ENCODE measurements at places on chromosomes 2 and 18.

DNA sequence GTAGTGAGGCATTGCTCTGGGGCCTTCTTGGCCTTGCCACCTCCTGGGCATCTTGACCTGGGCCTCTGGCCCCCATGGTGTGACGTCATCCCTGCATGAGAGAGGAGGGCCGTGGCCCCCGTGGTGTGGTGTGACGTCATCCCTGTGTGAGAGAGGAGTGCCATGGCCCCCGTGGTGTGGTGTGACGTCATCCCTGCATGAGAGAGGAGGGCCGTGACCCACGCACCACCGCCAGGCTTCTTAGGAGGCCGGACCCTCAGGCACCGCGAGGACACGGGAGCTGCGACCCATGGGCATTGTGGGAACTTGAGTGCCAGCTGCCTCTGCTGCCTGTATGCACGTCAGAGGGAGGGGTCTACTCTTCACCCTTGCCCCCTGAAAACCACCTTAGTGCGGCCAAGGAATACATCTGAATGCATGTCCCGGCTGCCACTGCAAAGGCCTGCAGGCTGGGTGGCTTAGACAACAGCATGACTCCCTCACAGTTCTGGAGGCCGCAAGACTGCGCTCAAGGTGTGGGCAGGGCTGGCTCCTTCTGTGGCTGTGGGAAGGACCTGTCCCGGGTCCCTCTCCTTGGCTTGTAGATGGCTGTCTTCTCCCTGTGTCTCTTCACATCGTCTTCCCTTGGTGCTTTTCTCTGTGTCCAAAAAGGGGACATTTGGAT, 20.8 kb upstream of the OTOS start:
- no peak for DNase-seq

GRCh38 chr2:127511090-127511695, 15.1 kb downstream of the IWS1 start:
- DNase-seq: no peak

DNA sequence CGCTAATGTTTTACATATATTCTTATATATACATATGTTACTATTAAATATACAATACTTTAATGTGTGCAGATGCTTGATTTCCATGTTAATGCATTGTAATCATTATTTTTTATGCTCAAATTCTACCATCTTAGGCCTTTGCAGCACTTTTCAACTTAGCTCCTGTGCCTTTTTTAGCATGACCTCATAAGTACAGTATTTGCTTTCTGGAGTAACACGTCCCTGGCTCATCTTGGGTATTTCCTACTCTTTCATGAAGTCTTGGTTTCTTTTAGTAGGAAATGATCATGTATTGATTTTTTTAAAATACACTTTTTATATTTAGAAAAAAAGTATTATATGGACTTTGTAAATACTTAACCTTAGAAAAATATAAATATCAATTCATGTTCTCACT, 36.5 kb downstream of the CAB39 start:
- no peak for DNase-seq

DNA sequence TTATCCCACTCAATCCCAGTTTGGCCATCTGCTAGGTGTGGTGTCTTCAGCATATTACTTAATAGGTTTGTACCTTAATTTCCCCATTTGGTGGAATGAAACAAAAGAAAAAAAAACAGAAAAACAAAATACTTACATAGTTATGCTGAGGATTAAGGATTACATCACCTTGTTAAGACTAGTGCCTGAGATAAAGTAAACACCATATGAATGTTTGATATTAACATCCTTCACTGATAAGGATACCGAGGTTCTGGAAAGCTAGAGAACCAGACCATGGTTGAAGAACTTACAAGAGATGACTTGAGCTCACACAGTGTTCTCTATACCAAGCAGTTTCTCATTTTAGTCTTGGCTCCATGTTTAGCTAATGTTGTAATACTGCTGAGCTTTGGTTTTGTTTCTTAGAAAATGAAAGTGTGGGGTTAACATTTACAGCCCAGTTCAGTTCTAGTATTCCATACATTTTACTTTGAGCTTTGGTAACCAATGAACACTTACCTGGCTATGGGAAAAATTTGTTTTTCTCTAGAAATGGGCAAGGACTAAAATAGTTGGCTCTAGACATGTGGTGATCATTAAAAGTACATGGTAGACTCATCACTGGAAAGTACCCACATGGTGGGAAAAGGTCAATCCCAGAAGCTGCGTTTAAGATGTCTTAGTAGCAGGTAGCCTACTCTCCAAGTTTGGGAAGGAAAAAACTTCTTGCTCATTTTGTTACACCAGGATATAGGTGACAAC, 5.8 kb upstream of the GPD2 start:
- DNase-seq: no peak

GRCh38 chr2:119929537-119929936, 83.3 kb upstream of the EPB41L5 start:
- DNase-seq: no peak

DNA sequence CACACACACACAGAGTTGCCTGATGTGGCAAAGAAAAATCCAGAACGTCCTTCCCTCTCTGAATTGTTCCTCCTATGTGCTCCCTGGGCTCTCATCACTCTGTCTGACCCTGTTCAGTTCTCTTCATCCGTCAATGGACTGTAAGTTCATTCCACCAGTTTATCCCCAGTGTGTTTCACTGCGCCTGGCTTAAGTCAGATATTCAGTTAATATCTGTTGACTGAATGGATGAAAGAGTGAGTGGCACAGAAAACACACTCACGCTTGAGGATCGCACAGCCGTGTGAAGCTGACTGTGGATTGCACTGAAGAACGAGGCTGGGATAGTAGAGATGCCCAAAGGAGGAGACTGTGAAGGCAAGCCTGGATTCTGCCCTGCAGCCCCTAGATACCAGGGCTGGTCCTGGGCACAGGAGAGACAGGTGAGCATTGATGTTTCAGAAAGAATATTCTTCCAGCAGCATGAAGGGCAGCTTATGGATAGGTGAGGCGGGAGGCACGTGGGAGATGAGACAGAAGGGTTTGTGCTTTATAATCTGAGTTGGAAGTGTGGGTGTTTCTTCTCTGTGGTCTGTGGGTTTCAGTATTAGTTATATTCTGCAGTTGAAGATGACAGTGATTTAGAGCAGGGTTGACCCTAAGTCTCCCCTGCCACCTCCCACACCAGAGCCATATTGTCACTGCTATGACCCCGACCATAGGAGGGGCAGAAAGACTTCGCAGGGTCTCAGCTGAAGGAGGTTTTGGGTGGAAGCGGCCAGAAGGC, 129.9 kb downstream of the SOCS6 start:
- DNase-seq: no peak

DNA sequence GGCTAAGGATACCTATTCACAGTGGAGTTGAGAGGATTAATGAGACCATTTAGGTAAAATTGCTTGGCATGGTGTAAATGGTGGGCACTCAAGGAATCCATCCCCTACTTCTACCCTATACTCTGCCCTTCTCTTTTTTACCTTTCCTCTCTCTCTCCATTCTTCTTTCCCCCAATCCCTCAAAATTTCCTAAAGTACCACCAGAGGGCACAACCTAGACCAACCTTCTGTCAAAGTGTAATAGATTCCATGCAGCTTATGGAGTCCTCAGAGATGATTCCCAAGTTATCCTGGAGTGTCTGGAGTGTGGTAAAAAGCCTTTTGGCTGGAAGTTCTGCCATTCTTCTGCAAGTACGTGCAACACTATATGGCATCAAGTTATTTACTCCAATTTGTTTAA, 33.0 kb upstream of the CCDC195 start:
- DNase-seq: no peak

- DNase-seq: peak; percentile 41
Observed at GRCh38 chr18:48646976-48647375, 108.1 kb downstream of the CTIF start.

- no peak for DNase-seq
Observed at GRCh38 chr2:66109419-66109818, 325.5 kb upstream of the MEIS1 start.

DNA sequence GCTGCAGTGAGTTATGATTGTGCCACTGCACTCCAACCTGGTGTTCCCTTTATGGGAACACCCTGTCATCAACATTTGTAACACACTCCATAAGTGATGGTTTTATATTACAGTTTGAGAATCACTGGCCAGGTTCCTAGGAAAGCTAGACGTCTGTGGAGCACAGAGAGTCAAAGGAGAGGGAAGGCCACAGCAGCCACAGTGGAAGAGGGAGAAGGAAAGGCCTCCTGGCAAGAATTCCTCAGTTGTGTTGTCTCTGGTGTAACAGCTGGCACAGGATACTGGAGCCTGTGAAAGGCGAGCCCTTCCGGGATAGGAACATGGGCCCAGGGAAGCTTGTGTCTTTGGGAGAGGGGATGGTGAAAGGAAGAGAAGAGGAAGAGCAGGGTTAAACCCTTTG, 360.5 kb upstream of the PIK3C3 start:
- DNase-seq: peak; percentile 13

- no peak for DNase-seq
Observed at GRCh38 chr2:241111440-241111805, 9.3 kb upstream of the MTERF4 start.

DNA sequence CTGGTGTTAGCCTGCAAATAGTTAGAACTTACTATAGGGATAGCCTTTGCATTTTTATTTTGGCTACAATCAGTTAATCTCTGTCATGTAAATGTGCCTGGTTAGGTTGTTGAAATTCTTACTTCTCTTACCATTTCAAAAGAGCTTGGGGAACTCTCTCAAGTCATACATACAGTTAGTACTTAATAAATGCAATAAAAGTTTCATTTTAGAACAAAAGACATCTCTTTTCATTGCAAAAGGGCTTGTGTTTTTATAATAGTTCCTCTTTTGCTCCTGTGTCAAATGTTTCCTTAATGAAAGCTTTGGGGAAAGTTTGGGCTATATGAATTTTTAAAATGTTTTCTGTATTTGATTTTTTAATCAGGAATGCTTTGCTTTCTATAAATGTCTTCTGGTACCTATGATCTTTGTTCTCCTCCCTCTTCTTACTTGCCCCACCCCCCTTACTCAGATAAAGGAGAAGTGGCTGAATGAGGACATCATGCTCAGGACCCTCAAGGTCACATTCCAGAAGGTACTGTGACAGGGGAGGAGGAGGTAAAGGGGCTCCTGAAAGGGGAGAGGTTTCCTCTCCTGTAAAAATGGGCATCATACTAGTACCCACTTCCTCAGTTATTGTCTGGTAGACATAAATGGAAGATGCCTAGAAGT, 13.6 kb downstream of the PTPN18 start:
- no peak for DNase-seq

- DNase-seq: no peak
Observed at GRCh38 chr18:58937071-58937886, 72.6 kb downstream of the ZNF532 start.

GRCh38 chr2:172038604-172039003, 38.9 kb downstream of the METAP1D start:
- no peak for DNase-seq

- DNase-seq: no peak
Observed at GRCh38 chr2:1421731-1422130, 8.5 kb downstream of the TPO start.

DNA sequence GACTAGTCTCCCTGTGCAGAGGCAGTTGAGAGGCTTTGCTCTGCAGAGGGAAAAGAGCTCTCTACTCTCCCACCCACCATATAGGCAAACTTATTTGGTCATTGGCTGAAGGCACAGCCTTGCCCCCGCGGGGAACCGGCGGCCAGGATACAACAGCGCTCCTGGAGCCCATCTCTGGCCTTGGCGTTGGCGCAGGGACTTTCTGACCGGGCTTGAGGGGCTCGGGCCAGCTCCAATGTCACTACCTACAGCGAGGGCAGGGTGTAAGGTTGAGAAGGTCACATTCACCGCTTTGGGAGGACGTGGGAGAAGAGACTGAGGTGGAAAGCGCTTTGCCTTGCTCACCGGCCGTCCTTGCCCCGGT, 2.2 kb downstream of the ONECUT2 start:
- no peak for DNase-seq

DNA sequence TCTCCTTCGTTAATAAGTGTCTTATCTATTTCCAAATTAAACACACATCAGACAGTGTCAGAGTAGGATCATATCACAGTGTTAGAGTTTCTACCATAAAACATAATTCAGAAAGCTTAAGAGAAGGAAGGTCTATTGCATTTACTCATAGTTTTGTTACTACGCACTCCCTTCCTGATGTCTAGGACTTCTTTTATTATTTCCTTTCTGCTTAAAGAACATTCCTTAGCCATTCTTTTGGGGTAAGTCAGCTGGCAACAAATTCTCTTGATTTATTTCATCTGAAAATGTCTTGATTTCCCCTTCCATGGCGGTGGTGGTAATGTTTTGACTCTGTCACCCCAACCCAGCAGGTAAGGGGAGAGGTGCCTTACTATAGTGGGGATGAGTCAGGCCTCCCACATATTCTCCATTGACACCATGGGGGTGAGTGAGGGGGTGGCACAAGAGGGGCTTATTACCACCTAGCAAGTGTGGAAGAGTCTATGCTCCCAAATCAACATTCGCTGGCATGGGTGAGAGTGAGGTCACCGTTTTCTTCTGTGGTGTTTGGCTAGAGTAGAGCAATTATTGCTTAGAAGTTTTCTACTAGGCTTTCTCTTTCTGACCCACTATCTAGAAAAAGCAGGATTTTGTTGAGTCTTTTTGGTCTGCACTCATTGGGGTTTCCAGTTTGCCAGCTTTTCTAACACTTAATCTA, 29.9 kb downstream of the ABCB11 start:
- no peak for DNase-seq

- DNase-seq: no peak
Observed at GRCh38 chr2:144041612-144042011, 478.3 kb downstream of the ZEB2 start.

DNA sequence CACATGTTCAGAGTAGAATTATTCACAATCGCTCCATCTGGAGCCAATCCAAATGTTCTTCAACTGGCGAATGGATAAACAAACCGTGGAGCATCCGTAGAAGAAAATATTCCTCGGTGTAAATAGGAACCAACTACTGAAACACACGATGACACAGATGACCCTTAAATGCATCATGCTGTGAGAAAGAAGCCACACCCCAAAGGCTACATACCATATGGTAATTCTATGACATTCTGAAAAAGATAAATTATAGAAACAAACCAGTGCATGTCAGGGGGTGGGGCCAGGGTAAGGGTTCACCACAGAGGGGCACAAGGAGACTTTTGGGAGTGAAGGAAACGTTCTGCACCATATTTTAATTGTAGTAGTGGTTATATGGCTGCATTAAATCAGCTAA, 312.2 kb upstream of the SMIM21 start:
- no peak for DNase-seq

DNA sequence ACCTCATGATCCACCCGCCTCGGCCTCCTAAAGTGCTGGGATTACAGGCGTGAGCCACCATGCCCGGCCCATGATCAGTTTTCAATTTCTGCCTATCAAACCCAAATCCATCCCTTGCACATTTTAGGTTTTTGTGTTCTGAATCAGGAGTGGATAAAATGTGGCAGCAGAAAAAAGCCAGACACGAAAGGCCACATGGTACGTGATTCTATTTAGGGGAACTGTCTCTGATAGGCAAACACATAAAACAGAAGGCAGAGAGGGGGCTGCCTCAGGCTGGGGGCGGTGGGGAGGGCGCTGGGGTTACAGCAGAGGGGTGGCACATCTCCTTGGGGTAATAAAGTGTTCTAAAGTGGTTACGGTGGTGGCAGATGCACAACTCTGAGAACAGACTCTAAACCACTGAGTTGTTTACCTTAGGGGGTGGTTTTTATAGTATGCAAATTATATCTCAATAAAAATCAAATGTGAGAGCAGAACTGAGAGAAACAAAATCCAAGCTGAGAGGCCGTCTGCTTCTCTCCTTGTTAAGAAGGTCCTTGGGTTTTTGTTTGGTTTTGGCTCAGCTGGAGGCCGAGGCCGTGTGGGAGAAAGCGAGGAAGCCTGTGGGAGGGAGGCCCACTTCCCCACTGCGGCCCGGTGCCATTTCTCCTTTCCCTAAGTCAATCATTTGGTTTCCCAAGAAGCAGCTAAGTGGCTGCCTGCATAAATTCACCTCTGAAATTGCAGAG, 78.0 kb downstream of the SOWAHC start:
- DNase-seq: no peak

GRCh38 chr2:190352668-190353536, 9.5 kb downstream of the INPP1 start:
- DNase-seq: no peak
